ENCODE measurements at places on chromosomes 7 and 10.

GRCh38 chr10:92789067-92789466, 59.3 kb upstream of the EXOC6 start:
- no peak for DNase-seq

- DNase-seq: no peak
Observed at GRCh38 chr10:33460505-33461294, 126.2 kb upstream of the NRP1 start.

DNA sequence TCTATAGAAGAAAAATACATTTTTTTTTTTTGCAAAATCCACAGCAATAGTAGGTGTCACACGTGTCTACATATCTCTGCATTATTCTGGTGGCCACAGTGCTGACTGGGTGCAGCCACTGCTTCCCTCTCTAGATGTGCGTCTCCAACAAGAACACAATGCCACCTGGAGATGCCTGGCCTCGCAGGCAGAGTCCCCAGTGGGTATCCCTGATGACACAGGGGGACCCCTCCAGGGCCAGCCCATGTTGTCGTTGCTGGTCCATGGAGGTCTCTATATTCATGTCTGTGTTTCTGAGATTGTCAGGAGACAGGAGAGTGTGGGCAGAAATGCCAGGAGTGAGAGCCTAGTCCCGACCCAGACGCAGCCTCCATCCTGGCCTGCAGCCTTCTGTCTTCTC, 345.9 kb upstream of the SHH start:
- DNase-seq: no peak

DNA sequence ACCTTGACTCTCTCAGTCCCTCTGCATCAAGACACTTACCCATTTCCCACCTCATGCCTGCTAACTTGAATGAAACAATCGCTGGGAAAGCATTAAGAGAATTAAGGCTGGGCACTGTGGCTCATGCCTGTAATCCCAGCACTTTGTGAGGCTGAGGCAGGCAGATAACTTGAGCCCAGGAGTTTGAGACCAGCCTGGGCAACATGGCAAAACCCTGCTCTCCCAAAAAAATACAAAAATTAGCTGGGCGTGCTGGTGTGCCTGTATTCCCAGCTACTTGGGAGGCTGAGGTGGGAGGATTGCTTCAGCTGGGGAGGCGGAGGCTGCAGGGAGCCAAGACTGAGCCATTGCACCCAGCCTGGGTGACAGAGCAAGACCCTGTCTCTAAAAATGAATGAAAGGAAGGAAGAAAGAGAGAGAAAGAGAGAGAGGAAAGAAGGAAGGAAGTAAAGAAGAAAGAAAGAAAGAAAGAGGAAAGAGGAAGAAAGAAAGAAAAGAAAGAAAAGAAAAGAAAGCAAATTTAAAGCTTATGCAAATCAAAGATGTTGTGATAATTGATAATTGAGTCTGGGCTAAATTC, 646 bp downstream of the SERPINE1 start:
- no peak for DNase-seq

- no peak for DNase-seq
Observed at GRCh38 chr10:48716416-48716815, 31.7 kb downstream of the WDFY4 start.

DNA sequence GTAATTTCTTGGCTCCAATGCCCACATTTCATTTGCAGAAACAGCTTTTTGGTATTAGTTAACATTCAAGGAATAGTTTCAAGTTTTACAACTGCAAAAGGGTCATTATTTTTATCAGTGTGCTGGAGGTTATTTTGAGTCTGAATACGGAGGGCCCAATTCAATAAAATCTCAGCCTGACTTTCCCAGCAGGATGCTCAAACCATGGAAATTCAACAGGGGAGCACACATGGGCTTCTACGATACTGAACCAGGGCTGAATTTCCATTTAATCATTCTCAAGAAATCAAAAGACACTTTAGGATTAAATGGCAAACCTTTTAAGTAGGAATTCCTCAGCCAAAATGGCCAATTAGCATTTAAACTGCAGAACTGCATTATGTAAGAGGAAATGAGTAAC, 700.9 kb upstream of the ANKRD30A start:
- no peak for DNase-seq

DNA sequence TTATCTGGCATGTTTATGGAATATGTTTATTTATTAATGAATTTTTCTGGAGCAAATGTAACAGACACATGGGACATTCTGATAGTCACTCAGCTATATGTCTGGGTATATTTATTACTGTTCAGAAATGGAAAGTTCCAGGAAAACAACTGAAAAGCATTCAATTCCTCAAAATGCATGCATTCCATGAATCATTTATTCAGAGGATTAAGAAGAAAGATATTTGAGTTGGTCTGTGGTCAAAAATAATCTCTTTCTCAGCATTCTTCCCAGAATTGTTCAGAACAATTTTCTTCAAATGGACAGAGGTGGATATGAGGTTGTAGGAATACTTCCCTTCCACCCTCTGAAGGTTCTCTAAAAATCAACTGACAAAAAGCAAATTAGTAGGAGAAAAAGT, 97.6 kb upstream of the ITGB1 start:
- DNase-seq: no peak

GRCh38 chr7:39430909-39431641, 135.1 kb upstream of the YAE1 start:
- DNase-seq: no peak

DNA sequence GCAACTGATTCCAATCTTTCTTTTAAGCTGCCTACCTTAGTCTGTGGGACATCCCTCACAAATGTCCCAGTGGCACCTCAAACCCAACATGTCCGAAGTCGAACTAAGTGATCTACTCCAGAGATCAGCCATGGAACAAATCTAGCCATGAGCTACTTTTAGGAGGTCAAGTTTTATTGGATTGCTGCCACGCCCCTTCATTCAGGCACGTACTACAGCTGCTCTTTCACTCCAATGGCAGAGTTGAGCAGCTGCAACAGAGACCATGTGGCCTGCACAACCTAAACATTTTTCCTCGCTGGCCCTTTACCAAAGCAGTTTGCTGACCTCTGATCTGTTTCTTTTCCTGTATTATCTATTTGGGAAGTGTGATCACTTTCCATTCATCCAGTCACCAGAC, 192.4 kb upstream of the CDCA7L start:
- DNase-seq: no peak
